ENCODE measurements at places on chromosomes 3 and 15. TPM values are rescaled to one million over a fixed set of nuclear protein-coding genes. Genes with fewer than 3 reads are reported as not detected.

- DNase-seq, result no peak
These were observed 148.6 kb downstream of the ATP10A start for GRCh38 chr15:25714538-25714840.

KIF7 gene
- 0.05 TPM for total RNA-seq

DNA sequence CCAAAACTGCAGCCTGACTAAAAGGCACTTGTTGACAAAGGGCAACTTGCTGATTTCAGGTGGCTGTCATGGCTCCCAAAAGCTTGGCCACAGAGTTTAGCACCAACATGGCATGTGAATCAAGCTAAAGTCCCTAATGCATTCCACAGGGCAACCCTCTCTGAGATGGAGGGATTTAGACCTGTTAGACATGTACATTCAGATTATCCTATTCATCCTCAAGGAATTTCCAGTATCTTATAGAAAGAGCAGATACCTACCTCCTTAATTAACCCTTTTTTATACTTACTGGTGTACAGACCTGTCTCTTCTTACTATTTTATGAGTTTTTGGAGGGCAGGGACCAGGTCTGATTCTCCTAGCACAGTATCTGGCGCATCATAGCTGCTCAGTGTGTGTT is 31.3 kb downstream of the ACP3 start:
- no peak for DNase-seq

- no peak for DNase-seq
These were observed 160.0 kb downstream of the FRMD5 start for GRCh38 chr15:44034933-44035624.

MYL3 gene
- not detected for total RNA-seq

GRCh38 chr15:100521907-100522306 is 6.8 kb downstream of the CERS3 start:
- no peak for DNase-seq

CLPX gene
- 30.8 TPM for total RNA-seq

TMCO5A gene
- not detected for total RNA-seq

LSAMP gene
- not detected for total RNA-seq

B3GALNT1 gene
- not detected for total RNA-seq

- no peak for DNase-seq
These were observed 237.1 kb downstream of the RYR3 start for GRCh38 chr15:33547876-33548275.

- DNase-seq, result no peak
These were observed 104.4 kb downstream of the FMN1 start for GRCh38 chr15:33089878-33090757.

- no peak for DNase-seq
These were observed 802 bp downstream of the RCN2 start for GRCh38 chr15:76932135-76932966.

DNA sequence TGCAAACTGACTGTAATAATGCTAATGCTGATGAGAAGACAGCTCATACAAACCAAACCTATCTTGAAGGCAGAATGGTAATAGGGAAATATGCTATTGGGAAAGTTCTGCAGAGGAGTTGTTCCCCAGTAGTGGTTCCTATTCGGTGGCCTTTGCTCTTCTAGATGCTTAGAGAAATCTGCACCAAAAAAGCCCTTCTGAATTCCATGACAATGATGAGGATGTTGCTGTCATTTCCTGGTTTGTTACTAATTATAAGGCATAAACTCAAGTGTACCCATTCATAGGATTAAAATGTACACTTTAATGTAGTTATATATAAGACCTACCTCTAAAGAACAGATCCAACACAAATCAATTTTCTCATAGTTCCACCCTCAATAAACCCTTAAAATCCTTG is 30.1 kb downstream of the TOMM70 start:
- DNase-seq, result no peak

GRCh38 chr3:97970956-97971620 is 1.1 kb downstream of the RIOX2 start:
- DNase-seq, result no peak

GOLGA8H gene
- total RNA-seq, result 0.42 TPM

DNA sequence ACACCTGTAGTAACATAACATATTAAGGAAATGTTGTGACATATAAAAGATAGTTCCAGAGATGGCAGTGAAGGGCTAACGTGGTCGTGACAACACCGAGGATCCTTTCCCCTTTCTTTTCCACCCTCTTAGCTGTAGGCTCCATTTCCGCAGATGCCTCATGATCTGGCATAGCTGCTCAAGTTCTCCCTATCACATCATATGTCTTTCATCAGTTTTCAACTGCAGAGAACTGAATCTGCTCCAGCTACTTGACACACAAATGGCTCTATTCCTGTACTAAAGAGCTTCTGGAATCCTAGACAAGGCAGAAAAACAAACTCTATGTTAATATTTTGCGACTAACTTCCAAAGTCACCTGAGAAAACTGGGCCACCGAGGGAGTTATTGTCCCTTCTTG is 275.0 kb upstream of the SLCO3A1 start:
- DNase-seq, result no peak

- DNase-seq, result no peak
These were observed 1.0 kb downstream of the RFX7 start for GRCh38 chr15:56242576-56243162.

GRCh38 chr3:149299938-149300801 is 33.3 kb downstream of the TM4SF18 start:
- no peak for DNase-seq

DNA sequence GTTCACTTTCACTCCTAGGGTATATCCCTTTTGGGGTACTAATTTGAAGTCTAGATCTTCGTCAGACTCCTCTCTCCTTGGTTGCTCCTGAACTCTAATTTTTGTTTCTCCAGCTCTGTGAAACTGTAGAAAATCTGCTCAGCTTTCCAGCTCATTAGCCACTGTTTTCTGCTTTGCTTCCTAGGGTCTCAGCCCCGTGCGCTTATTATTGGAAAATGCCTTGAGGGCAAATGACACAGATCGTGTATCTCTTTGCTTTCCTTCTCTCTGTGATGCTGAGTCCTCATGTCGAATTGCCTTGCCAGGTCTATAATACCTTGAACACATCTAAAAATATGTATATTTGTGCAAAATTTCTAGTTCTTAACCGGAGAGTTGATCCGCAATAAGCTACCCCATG is 731.1 kb downstream of the EDEM1 start:
- DNase-seq, result no peak

- DNase-seq, result no peak
These were observed 818.5 kb downstream of the TBL1XR1 start for GRCh38 chr3:176378789-176379188.

DNA sequence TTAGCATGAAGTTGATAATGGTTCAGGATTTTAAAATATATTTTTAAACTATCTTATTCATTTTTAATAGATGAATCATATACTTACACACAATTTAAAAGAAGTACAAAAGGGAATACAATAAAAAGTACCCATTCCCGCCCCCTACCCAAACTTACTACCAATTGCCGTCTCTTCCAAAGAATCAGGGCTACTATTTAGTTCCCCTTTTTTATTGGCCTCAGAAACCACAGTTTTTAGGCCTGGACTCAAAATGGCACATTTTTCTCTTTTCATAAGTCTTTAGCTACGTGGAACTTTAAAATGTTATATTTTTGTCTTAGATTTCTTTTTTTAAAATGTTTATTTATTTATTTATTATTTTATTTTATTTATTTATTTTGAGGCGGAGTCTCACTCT is 18.0 kb downstream of the LRRK1 start:
- no peak for DNase-seq

GRCh38 chr15:92232317-92232716 is 161.4 kb upstream of the ST8SIA2 start:
- no peak for DNase-seq

CRABP1 gene
- total RNA-seq, result not detected

SAMMSON gene
- not detected for total RNA-seq

DNA sequence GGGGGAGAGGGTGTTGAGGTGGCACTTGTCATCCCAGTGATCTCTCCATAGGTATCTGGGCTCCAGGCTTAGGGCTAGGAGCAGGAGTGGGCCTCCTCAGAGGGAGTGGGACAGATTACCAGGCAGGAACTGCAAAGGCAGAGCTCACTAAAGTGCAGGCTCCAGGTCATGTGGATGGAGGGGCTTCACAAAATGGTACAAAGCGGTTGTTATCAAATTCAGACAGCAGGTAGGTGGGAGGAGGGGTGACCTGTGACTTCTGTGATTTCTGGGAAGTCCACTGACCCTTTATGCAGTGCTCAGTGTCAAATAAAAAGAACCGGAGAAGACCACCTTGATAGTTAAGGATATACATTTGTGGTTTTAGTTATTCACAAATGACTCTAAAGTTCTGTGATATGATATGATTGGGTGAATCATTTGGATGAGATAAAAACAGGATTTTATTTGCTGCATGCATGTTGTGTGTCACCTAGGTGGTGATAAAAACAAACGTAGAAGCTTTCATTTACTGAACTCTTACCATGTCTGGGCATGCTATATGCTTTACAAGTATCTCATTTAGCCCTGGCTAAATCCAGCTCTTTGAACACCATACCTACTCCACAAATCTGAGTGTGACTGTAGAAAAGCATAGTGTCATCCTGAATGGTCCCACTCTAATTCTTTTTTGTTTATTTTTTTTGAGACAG is 20.2 kb downstream of the ST6GAL1 start:
- DNase-seq, result no peak

DNA sequence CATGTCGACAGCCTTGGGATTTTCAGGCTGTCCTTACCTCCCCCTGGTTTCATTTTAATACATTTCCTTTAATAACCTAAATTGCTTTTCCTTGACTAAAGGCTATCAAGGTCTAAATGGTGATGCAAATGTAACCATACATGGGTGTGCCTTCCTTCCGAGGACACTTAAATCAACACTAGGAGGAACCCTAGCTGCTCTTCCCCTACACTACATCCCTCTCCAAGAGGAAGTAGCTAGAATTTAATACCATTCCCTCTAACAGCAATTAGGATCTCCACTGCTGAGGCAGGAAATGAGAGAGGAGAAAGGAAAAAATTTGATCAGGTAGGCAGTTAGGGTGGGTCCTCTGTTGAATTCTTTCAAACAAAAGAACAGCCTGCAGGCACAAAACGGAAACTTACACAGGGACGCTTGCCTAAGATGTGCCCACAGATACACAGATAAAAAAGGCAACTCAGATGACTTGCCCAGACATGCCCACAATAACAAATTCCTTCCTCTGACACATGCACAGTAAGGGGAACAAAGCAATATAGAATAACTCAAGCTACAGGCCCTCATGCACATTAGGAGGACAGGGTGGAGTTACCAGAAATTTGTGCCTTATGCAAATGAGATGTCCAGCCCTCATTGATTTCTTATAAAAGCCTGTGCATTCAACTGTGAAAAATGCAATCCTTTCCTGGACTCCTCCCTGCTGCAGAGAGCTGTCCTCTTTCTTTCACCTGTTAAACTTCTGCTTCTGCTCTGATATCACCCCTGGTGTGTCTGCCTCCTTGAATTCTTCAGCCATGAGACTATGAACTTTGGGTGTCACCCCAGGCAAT is 1024.4 kb upstream of the CADM2 start:
- DNase-seq, result no peak

GRCh38 chr3:54853573-54854404 is 74.1 kb downstream of the LRTM1 start:
- DNase-seq, result peak; percentile 5

- DNase-seq, result no peak
These were observed 9.8 kb upstream of the RUVBL1 start for GRCh38 chr3:128133273-128133883.

DNA sequence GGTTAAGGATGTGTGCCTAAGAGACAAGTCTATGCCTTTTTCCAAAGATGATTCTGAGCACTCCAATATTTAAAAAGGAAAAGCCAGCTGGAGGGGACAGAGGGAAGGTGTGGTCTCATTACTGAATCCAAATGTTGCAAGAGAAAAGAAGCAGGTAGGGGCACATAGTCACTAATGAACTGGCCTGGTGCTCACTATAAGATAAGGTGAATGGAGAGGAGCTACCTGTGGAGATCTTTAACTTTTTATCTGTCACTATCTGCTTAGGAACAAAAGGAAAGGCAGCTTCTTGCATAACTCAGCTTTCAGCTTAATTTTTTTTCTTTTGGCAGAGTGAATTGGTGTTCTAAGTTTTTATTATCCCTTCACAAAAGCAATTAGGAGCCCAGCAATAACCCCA is 69.1 kb downstream of the RPN1 start:
- DNase-seq, result no peak

- DNase-seq, result no peak
These were observed 300.9 kb downstream of the MCTP2 start for GRCh38 chr15:94532226-94532625.

RARRES1 gene
- not detected for total RNA-seq

DNA sequence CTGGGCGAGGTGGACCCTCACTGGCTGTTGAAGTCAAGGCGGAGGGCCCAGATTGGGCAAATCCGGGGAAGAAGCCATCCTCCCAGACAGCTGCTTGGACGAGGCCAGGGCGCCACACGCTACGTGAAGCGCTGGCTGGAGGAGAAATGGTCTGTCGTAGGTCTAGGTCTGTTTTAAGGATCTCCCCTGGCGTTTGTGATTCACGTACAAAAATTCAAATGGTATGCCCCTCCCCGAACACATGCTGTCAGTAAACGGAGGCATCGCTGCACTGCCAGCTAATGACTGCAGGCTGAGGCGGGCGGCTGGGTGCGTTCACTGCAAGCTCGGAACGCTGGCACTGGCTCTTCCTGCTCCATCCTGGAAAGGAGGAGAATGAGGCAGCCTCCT is 69.9 kb downstream of the EPHB3 start:
- no peak for DNase-seq

- DNase-seq, result no peak
These were observed 127.0 kb upstream of the CD96 start for GRCh38 chr3:111415018-111415417.

OSBPL10 gene
- not detected for total RNA-seq

- no peak for DNase-seq
These were observed 126.4 kb downstream of the OXSM start for GRCh38 chr3:25916321-25916720.

- no peak for DNase-seq
These were observed 17.0 kb downstream of the RPL39L start for GRCh38 chr3:187122261-187122660.

DNA sequence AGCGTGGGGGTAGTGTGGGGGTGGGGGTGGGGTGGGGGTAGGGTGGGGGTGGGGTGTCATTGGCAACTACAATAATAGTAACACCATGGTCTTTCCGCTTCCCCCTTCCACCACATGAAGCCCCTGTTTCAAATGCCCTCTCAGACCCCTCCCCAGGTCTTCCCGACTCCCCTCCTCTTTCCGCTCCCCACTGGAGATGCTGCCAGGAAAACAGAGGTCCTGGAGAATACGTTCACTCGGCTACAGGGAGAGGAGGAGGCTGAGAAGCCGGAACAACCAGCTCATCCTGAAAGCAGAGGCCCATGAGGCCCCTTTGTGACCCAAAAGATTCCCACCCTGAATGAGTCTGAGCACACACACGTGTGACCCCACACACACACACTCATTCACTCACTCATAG is 75.4 kb downstream of the CPN2 start:
- no peak for DNase-seq

- DNase-seq, result no peak
These were observed 27.4 kb upstream of the FAM174B start for GRCh38 chr15:92682741-92683510.

IL16 gene
- 87.1 TPM for total RNA-seq

MORC1 gene
- not detected for total RNA-seq

GOLGA6L6 gene
- not detected for total RNA-seq
